ENCODE measurements at places on chromosomes 2 and 18.

DNA sequence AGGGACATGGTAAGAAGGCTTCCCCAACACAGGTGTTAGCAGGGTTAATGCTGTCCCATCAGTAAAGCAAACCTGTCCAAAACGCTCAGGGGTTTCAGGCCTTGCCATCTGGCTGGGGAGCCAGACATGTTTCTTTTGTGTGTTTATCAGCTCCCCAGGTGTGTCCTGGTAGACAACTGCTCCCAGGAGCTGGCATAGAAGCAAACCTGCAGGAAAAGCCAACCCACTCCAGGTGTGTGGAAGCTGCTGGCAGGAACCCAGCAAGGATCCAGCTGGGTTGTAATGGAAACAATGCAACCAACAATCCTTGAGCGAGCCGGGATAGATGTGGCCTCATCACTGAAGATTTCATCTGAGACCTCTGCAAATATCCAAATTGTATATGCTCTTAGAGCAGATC lies 123.1 kb downstream of the RAB3GAP1 start:
- DNase-seq: no peak

DNA sequence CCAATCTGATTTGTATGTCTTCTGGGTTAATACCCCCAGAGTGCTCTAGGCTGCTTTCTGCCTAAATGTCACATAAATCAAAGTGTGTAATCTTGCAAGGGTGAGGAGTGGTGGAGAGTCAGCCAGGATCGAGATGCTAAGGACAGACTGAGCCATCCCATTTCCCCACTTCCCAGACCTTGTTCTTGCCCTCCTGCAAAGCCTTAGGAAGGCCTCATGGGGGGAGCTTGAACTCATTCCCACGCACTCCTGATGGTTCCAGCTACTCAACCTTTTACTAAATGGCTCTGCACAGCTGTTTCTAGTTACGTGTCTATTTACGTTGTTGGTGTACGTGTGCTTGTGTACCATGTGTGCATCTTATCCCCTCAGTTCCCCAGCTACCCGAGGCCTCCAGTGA lies 423.6 kb upstream of the TNP1 start:
- DNase-seq: no peak

GRCh38 chr2:46647041-46647440 lies 167.7 kb downstream of the TMEM247 start:
- DNase-seq: no peak

DNA sequence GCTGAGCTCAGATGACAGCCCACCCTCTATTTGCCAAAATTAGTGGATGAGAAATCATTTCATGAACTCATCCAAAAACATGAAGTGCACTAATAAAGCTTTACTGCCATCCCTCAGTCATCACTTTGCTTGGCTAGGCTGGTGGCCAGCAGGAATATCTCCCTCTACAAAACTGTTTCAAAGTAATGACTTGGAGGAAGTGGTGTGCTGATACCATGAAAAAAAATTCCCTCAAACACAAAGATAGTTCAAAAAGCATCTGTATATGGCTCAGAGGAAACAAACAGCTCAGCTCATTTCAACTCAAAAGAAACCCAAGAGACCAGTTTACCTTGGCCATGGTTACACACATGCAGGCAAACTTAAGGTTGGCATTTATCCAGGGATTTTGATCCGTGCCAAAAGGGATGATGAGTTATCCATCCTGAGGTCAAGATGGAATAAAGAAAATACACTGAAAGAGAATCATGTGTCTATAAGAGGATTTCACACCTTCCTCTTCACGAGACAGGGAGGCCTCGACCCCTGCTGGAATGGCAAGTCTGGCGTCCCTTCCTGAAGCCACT lies 18.4 kb upstream of the WIPF1 start:
- DNase-seq: no peak
